Diencephalon (tissue), 1 donor: ENCODE measurements at places on chromosomes 2 and 18. TPM values are rescaled to one million over a fixed set of nuclear protein-coding genes. Genes with fewer than 3 reads are reported as not detected.

CCL20 gene
- total RNA-seq = not detected

CYB5A gene
- total RNA-seq = 23.5 TPM

KCNIP3 gene
- 12.7 TPM for total RNA-seq

TFCP2L1 gene
- 0.69 TPM for total RNA-seq

ACTR2 gene
- total RNA-seq = 162 TPM

GREB1 gene
- total RNA-seq = 15.0 TPM

AMER3 gene
- 33.7 TPM for total RNA-seq

PFN4 gene
- total RNA-seq = 0.92 TPM

DAPL1 gene
- total RNA-seq = not detected

CYTIP gene
- 0.92 TPM for total RNA-seq

CNTNAP5 gene
- 66.2 TPM for total RNA-seq

SERPINB13 gene
- total RNA-seq = under 0.01 TPM

POTEI gene
- 1.2 TPM for total RNA-seq

KCNF1 gene
- total RNA-seq = 19.6 TPM

DPP4 gene
- total RNA-seq = 0.46 TPM

SMYD1 gene
- not detected for total RNA-seq

CAPN14 gene
- total RNA-seq = 0.69 TPM

TRIM54 gene
- not detected for total RNA-seq

OSBPL6 gene
- total RNA-seq = 14.1 TPM

SLC8A1 gene
- total RNA-seq = 190 TPM

SMPD4 gene
- 14.1 TPM for total RNA-seq

ACYP2 gene
- total RNA-seq = 34.6 TPM

VWA3B gene
- 2.8 TPM for total RNA-seq

NT5DC4 gene
- total RNA-seq = not detected

MFSD2B gene
- 0.92 TPM for total RNA-seq

CTLA4 gene
- total RNA-seq = 0.23 TPM

CELF4 gene
- total RNA-seq = 150 TPM
